Fibroblast of skin of scalp (primary cell): ENCODE measurements at places on chromosomes 4 and X.

- DNase-seq, result peak; percentile 97
These were observed 3.4 kb downstream of the TFE3 start for GRCh38 chrX:49039598-49040375.

GRCh38 chr4:71241501-71242288 lies 97.1 kb upstream of the SLC4A4 start:
- no peak for DNase-seq

DNA sequence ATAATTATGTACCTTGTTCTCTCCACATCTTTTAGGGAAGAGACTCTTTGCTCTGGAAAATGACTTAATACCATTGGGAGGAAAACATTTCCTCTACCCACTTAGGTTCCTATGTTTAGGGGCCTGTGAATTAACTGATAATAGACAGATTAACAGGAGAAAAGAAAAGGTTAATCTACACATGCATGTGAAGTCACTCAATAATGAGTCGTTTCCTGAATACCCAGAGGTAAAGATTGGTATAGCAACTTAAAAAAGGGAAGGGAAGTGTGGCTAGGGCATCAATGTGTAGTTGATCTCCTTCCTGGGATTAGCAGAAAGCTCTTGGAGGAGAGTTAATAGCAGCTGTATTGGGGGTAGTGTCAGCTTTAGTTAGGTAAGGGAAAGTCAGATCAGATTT lies 419.5 kb upstream of the ATOH1 start:
- no peak for DNase-seq

DNA sequence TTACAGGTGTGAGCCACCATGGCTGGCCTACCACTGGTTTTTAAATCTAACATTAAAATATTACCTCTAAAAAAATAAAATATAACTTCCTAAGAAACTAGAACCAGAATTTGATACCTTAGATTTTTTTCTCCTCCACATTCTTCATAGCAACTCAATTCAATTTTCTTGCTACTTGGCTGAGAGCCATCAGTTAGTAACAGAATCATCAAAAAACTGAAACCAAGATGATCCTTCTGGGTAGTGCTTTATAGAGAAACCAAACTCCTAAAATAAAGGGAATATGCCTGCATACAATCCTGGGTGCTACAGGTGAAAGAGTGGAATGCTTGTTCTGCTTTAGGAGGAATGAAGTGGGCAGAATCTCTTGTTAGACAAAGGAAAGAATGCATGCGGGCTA lies 64.4 kb downstream of the RPS3A start:
- DNase-seq, result no peak

DNA sequence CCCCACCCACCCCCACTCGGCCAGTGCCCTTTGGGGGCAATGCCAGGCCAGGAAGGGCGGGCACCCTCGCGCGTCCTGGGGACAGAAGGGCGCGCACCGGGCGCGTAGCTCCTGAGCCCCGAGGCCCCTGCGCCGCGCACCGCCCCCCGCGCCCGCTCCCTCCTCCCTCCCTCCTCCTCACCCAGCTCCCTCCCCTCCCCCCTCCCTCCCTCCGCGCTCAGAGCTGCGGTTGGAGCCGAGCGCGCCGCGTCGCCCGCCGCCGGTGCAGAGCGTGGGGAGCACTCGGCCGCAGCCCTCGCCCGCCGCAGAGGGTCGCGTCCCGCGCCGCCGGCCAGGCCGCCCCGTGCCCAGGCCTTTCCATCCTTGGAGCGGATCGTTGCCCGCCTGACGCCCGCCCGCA lies at the start of gene ATP2B3:
Gene ATP2B3 (plus strand): TSS at position 220 of the 400 bp plus-strand sequence. CDS start 18,606 bp downstream, outside the sequence.
- DNase-seq, result no peak

DNA sequence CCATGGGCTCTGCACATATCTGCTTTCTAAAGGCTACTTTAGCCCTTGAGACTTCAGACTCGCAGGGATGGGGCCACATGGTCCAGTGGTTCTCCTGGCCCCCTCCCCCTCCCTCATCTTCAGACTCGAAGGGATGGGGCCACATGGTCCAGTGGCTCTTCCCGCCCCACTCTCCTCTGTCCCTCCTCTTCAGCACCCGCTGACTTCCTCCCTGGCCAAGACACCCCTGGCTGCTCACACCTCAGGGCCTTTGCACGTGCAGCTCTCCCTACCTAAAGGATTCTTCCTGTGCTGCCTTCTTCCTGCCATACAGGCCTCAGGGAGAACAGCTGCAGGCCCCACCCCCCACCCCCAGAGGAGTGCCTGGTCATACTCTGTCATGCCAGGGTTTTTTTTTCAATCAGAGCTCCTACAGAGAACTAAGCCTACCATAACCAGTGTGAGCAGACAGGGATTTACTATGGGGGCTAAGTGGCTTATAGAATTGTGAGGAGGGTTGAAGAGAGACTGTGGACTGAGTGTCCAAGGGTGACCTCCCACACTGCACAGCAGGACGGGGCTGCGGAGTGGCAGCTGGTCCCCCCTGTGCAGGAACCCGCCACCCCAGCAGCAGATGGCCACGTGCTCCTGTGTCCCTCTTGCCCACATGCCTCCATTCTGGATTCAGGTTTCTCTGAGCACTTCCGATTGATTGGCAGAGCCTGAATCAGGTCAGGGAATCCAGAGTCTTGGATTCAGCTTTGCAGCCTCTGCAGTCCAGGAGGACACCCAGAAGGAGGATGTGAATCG lies 6.1 kb upstream of the SPON2 start:
- no peak for DNase-seq
